ENCODE measurements at places on chromosomes 6 and 20.

DNA sequence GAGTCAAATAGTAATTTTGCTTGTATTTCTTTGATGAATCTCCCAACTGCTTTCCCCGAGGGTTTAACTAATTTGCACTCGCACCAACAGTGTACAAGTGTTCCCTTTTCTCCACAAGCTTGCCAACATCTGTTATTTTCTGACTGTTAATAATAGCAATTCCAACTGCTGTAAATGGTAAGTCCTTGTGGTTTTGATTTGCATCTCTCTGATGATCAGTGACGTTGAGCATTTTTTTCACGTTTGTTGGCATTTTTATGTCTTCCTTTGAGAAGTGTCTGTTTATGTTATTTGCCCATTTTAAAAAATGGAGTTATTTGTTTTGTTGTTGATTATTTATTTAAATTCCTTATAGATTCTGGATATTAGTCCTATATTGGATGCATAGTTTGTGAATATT is 399.8 kb upstream of the MAN1A1 start:
- DNase-seq: no peak

- no peak for DNase-seq
These were observed 43.2 kb upstream of the PNRC1 start for GRCh38 chr6:89037141-89037900.

GRCh38 chr20:62367136-62367632 is at the start of gene LAMA5:
Gene LAMA5 (minus strand): TSS chr20:62367312. CDS start chr20:62367245, 67 bp downstream.
- no peak for DNase-seq

DNA sequence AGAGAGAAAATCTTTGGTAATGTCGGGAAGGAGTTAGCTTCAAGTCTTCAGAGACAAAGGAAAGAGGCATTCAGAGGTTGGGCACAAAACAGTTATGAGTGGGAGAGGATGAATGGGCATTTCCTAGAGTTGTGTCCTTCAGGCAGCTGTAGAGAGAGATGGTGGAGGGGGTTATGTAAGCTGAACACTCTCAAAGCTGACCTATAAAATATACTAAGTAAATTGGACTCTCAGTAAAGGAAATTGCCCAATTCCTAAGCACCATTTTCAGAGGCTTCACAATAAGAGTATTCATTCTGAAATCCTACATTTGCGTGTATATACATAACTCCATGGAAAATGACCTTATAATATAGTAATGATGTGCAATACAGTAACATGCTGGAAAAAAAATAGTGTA is 161.2 kb downstream of the KCNQ5 start:
- DNase-seq: no peak

GRCh38 chr20:9070304-9070703 is 1.4 kb downstream of the PLCB4 start:
- DNase-seq: no peak

DNA sequence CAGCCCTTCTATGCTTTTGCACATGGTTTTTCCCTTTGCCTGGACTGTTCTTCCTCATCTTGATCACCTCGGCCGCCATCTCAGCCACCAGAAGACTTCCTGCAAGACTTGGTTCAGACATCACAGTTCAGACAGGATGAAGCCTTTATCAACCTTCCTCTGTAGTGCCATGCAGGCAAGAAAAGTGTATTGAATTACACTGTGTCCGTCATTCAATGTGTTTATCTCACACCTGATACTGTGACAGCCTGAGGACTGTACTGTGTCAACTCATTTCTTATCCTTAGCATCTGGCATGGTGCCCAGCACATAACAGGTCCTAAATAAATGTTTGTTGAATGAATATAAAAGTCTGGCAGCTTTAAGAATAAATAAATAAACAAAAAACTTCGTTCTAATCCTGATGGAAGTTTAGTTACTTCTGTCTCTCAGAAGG is 133.3 kb upstream of the MAN1A1 start:
- DNase-seq: no peak

DNA sequence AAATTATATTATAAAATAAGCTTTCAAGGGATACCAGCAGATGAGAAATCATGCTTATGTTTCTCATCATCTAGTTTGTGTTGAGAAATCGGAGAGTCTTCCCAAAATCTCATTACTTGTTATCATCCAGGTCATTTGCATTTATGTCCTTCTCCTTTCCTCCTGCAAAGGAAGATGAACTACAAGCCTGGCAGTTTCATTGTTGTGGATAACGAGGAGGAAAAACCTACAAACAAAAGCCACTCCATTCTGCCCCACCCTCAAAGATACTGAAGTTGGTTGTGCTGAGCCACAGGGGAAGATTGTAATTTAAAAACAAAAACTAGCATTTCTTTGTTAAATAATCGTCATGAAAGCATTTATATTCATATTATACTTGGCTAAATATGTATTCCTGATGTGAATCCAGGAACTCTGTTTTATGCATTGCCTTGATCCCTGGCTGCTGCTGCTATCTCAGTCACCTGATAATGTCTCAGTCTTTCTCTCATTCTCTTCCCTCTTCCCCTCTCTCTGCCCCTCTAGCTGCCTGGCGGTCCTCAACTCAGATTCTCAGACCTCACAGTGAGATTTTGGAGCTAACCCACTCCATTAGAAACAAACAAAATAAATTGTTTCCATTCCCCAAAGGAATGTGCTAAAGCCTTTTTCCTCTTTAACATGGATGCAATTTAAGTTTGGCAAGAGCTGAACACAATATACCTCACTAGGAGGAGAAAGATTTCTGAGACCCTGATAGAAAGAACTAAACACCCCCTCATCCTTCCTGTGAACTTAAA is 185.3 kb downstream of the ADAT2 start:
- no peak for DNase-seq

DNA sequence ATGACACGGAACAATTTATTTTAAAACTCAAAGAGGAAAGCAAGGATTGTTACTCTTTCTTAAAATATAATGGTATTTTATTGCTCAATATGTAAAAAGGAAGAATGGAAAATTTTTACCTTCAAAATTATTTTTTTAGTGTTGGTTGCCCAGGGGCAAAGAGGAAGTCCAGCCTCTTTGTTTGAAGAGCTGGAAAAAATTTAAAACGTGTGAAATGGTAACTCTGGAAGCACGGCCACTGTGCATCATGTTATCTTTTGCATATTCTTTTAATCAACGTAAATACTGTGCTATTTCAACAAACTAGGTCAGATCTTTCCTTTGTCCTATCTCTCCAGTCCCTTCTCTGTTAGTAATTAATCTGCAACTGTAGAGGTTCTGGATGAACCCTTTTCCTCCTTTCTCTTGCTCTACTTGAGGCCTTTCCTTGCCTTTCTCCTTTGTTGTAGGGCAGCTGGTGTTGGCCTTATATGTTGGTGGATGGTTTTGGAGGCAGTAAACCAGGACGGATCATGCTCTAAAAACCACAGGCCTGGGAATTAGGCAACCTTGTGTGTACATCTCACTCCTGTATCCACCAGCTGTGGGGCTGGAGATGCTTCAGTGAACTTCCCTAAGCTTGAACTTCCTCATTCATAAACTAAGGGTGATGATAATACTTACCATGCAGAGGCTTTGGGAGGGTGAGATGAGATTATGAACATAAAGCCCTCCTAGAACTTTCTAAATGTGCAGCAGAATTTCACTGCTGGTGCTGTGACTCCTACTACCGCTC is 143.3 kb downstream of the PRL start:
- DNase-seq: no peak

DNA sequence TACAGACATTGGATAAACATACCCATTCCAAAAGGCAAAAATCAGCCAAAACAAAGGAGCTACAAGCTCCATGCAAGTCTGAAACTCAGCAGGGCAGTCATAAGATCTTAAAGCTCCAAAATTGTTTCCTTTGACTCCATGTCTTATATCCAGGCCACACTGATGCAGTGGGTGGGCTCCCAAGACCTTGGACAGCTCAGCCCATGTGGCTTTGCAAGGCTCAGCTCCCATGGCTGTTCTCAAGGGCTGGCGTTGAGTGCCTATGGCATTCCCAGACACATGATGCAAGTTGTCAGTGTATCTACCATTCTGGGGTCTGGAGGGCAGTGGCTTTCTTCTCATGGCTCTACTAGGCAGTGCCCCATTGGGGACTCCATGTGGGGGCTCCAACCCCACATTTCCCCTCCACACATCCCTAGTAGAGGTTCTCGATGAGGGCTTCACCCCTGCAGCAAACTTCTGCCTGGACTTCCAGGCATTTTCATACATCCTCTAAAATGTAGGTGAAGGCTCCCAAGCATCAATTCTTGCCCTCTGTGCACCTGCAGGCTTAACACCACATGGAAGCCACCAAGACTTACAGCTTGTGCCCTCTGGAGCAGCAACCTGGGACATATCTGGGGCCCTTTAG is 35.4 kb upstream of the SENP6 start:
- DNase-seq: no peak

- no peak for DNase-seq
These were observed 261.2 kb downstream of the HIVEP2 start for GRCh38 chr6:142683714-142684141.

DNA sequence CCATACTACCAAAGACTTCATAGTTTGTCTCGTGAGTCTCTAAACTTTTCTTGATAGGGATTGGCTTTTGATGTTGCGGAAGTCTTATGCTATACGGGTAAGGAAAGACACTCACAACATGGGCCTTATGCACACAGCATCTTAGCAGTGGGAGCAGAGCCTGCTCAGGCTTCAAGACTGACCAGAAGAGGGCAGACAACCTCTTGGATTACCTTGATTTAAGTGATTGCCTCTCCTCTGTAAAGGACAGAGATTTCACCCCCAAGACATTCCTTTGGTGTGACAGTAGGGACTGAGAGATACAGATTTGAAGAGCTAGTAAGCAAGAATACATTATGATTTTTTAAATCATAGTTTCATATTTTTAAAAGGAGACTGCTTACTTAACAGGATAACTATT is 71.0 kb upstream of the SAMD3 start:
- DNase-seq: no peak

- no peak for DNase-seq
These were observed 53.6 kb downstream of the MBOAT1 start for GRCh38 chr6:20158676-20159075.

- peak; percentile 12 for DNase-seq
These were observed 106.4 kb upstream of the TAB2 start for GRCh38 chr6:149211046-149211571.

DNA sequence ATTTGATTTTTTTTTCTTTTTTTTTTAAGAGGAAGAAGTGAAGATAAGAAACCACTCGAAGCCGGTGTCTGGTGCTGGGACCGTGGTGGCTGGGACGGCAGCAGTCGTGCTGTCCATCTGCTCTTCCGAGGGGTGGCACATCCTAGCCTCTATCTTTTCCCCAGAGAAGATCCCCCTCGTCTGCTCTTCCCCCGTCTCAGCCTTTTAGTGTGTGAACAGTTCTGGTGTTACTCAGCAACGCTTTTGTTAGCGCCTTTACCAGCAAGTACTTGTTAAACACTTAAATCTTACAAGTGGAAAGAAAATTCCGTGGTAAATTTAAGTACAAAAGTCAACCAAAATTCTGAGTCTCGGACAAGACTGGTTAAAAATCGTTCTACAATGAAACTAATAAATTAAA is 90.1 kb downstream of the RSPH3 start:
- no peak for DNase-seq

DNA sequence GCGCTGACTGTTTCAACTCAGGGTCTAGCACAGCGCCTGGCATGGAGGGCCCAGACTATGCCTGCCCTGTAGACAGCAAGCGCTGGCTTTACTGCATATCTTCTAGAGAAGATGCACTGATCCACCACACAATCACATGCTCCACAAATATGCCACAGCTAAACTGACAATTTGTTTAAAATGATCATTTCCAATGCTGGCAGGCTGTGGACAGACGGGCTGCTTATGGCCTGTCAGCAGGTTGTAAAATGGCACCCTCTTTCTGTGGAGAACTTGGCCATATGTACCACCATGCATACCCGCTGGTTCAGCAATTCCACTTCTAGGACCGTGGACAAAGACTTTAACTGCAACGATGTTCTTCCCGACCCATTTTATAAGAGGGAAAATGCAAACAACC is 40.8 kb downstream of the STAU1 start:
- DNase-seq: no peak

DNA sequence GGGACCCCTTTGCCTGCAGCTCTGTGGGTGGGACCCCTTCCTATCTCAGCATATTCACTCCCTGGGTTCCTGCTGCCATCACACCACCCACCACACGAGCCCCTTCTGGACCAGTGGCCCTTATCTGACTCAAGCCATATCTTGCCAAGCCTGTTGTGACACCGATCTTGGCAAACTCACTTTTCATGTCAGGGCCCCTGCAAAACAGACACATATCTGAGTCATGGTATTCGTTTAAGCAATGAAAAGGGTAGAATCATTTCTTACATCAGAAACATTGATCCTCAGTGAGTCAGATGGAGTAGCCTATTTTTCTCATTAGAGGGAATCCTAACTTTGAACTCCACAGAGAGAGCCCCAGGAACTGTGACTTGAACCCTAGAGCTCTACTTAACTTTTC is 10.6 kb downstream of the RAET1E start:
- no peak for DNase-seq

DNA sequence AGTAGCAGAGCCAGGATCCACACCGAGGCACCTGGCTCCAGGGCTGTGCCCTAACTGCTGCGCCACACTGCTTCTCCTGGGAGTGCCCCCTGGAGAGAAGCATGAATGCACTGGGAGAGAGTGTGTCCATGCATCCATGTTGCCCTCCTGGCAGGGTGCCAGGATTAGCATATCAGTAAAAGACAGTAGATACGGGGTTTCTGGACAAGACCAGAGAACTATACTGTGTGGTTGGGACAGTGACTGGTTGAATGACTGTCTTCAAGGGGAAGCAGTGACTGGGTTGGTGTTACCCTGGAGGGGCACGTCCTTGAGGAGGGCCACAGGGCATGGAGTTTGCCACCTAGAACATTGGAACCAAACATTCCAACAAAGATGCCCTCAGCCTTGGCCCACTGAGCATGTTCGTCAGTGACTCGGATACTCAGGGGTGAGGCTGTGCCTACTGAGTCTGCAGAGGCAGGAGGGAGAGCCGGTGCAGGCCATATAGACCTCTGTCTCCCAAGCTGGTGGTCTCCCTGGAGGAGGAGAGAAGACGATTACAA is 288.8 kb downstream of the CDC5L start:
- no peak for DNase-seq

- DNase-seq: no peak
These were observed 28.3 kb upstream of the FBXO30 start for GRCh38 chr6:145842693-145843546.

All from activated effector memory CD4-positive, alpha-beta T cell treated with Interleukin-2 at 50 U/mL for 16 hours (primary cell).